ENCODE measurements at places on chromosomes 16 and 17.

GRCh38 chr17:16282522-16282921, 65.5 kb downstream of the PIGL start:
- no peak for DNase-seq

- no peak for DNase-seq
These were observed 2.9 kb upstream of the CLDN9 start for GRCh38 chr16:3009568-3010390.

- DNase-seq = no peak
These were observed 120.3 kb downstream of the CHD9 start for GRCh38 chr16:53175118-53175517.

DNA sequence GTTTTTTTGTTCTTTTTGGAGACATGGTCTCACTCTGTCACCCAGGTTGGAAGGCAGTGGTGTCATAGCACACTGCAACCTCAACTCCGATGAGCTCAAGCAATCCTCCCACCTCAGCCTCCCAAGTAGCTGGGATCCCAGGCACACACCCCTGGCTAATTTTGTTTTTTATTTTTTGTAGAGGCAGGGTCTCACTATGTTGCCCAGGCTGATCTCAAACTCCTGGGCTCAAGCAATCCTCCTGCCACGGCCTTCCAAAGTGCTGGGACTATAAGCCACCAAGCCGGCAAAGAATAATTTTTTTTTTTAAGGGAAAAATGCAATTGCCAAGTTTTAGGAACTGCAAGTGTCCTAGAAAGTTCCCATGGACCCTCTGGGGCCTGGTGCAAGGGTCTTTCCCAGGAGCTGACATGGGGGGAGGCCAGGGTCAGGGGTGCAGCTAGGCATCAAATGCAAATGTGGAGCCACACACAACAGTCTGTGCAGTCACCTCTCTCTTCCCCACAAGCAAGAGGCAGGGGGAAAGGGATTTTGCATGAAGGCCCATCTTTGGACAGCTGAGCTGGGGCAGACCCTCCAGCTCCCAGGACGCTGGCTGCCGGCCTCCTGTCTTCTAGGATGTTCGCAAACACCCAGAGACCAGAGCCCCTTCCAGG, 20.1 kb upstream of the BCAR1 start:
- DNase-seq = no peak

GRCh38 chr17:75319904-75320691, 30.9 kb upstream of the SLC25A19 start:
- no peak for DNase-seq
